ENCODE measurements at places on chromosomes 16 and 17.
A peak's percentile ranks its signal among the peaks of the same experiment; 100 is the strongest.

GRCh38 chr16:11631214-11631613 is 37.0 kb upstream of the SNN start:
- H3K4me1 ChIP-seq = peaks cover 18% of the 10 kb centered on the region
- H3K27me3 ChIP-seq = no peaks in the 10 kb centered on the region
- H3K4me3 ChIP-seq = no peak overlapping the region
- H3K27ac ChIP-seq = peak overlapping the region; percentile 88
- no peak for DNase-seq

DNA sequence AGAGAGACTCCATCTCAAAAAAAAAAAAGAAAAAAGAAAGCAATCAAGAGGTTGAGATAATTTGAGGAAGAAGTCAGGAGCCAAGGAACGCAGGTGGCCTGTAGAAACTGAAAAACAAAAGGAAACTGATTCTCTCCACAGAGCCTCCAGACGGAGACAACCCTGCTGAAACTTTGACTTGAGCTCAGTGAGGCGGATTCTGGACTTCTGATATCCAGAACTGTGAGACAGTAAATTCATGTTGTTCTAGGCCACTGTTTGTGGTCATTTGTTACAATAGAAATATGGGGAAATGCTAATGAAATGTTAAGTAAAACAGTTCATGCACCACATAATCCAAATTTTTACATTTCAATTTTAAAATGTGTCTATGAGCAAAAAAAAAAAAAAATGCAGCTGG is 5.2 kb downstream of the MBTPS1 start:
- no peaks in the 10 kb centered on the region for H3K27me3 ChIP-seq
- no peak overlapping the region for H3K27ac ChIP-seq
- H3K36me3 ChIP-seq = no peaks in the 10 kb centered on the region
- H3K4me3 ChIP-seq = no peak overlapping the region

DNA sequence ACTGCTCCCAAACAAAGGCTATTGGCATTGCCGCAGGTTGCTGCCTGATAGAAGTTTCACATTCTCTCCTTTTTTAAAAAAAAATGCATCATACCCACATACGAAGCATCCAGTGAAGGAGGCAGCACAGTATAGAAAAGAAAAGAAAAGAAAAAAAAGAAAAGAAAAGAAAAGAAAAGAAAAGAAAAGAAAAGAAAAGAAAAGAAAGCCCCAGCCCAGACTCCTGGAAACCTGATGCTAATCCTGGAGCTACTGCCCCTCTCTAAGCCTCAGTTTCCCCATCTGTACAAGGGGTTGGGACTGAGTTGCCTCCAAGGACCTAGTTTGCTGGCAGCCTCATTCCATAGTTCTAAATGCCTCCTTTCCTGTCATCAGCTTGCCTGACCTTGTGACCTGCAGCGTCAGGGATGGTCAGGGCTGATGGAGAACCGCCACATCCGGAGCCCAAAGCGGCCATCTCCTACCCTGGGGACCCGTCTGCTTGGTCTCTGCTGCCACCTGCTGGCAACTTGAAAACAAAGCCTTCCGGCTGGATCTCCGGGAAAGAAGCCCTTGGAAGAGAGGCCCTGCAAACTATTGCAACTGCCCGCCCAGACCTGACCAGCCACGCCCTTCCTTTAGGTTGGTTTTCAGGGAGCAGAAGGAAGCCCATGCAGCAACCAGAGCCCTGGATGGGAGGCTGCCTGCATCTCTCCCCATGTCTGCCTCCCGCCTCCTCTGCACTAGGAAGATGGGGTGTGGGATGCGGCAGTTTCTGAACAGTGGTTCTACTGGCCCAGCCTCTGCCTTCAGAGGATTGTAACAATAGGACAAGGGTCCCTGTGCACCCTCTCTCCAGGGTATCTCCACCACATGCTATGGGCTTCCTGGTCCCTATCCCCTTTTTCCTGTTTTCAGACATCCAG is 13.0 kb downstream of the AIPL1 start:
- H3K27me3 ChIP-seq = peaks cover 17% of the 10 kb centered on the region
- no peak overlapping the region for H3K4me3 ChIP-seq
- H3K4me1 ChIP-seq = peaks cover 11% of the 10 kb centered on the region
- no peaks in the 10 kb centered on the region for H3K36me3 ChIP-seq

- peaks cover 4% of the 10 kb centered on the region for H3K27me3 ChIP-seq
- no peak overlapping the region for H3K27ac ChIP-seq
- no peak overlapping the region for H3K4me3 ChIP-seq
- no peaks in the 10 kb centered on the region for H3K36me3 ChIP-seq
These were observed 16.4 kb upstream of the SMIM36 start for GRCh38 chr17:55527540-55528118.

Measured in naive B cell (primary cell).